ENCODE measurements at places on chromosomes 2 and 18.

- DNase-seq: no peak
These were observed 11.3 kb downstream of the ZNF516 start for GRCh38 chr18:76483780-76484179.

- DNase-seq: no peak
These were observed 316.8 kb downstream of the PAX3 start for GRCh38 chr2:221981912-221982470.

DNA sequence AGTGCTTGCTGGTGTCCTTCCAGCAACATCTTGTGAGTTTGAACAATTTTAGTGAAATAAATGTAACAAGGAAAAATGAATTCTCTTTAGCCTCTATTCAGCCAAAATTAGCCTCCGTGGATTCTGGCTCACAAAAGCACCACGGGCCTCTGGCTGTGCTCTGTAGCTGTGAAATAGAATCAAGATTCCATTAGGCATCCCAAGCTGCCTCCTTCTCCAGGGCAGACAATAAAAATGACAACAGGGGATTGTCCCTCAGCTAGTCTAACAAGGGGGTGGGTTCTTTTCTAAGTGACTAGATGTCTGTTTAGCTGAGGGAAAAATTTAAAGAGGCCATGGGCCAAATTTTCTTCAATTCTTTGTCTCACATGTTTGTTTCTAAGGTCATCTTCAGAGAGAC is 254.7 kb upstream of the FIGN start:
- DNase-seq: no peak

DNA sequence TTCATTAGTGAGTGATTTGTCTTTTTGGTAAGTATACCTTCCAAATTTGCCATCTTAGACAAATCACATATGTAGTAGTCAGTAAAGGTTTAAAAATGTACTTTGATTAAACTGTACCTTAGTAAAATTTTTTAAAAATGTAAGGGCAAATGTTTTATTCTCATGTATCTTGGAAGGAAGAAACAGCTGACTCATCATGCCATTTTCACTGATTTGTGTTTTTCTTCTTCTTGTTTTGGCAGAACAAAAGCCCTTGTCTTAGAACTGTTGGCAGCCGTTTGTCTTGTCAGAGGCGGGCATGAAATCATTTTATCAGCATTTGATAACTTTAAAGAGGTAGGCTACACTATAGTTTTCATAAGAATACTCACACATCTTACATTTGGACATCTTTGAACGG is 136.5 kb downstream of the PRPF40A start:
- DNase-seq: no peak

DNA sequence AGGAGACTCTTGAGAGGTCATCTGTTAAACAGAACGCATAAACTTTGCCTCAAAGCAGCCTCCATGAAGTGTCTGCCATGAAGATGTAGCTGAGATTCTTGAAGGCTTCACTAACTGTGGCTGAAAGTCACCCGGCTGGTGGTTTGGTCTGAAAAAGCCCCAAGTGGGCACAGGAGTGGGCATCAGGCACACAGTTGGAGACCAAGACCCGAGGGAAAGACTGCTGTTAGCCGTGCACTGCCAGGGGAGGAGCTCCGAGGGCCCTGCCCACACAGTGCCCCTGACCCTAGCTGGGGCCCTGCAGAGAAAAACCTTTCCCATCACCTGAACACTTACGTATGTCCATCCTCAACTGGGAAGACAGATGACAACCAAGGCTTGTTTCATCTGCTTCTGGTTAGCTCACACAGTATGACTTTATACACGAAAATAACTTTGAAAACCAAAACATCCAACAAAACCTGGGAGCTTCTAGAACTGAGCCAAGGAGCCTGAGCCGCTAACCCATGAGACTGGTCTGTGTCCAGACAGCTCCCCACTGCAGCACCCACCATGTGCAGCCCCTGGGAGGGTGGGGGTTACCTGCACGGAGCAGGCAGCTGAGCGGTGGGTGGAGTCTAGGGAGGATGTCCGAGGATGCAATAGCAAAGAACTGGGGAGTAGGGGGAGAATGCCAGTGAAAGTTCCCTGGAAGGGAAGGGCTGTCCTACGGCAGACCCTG is 15.4 kb downstream of the HJURP start:
- DNase-seq: no peak
